HCT116 (cell line): ENCODE measurements at places on chromosomes 3 and 15. TPM values are rescaled to one million over a fixed set of nuclear protein-coding genes. Genes with fewer than 3 reads are reported as not detected.

The NLGN1 gene
- not detected for total RNA-seq

The LEKR1 gene
- 2.1 TPM for total RNA-seq

The PLSCR5 gene
- not detected for total RNA-seq

The RETNLB gene
- total RNA-seq, result not detected

The ZCWPW2 gene
- total RNA-seq, result 1.1 TPM

The TNNC1 gene
- 2.2 TPM for total RNA-seq

The PLA2G4D gene
- total RNA-seq, result 0.34 TPM

The CCDC51 gene
- 29.3 TPM for total RNA-seq

The IGSF11 gene
- total RNA-seq, result not detected

The FEZF2 gene
- total RNA-seq, result not detected

The PRC1 gene
- 186 TPM for total RNA-seq

The SCG3 gene
- total RNA-seq, result not detected

The TF gene
- 10.4 TPM for total RNA-seq

The TRH gene
- total RNA-seq, result not detected

The GOLGA6A gene
- 0.39 TPM for total RNA-seq

The P2RY14 gene
- total RNA-seq, result not detected

The KNG1 gene
- 0.25 TPM for total RNA-seq

The CSPG4 gene
- total RNA-seq, result 18.1 TPM

The RARB gene
- not detected for total RNA-seq

The FBXW12 gene
- not detected for total RNA-seq

The LYZL4 gene
- not detected for total RNA-seq

The FOXB1 gene
- total RNA-seq, result not detected

The ZNF502 gene
- total RNA-seq, result 1.5 TPM

The CLDN18 gene
- total RNA-seq, result 0.17 TPM

The EFCAB12 gene
- total RNA-seq, result 0.42 TPM

The GPR62 gene
- not detected for total RNA-seq

The CHRNA7 gene
- 6.8 TPM for total RNA-seq

The CPN2 gene
- total RNA-seq, result not detected

The MAGI1 gene
- total RNA-seq, result 38.6 TPM

The SCG5 gene
- total RNA-seq, result 1.7 TPM

The ANKRD34C gene
- total RNA-seq, result not detected

The MKRN3 gene
- total RNA-seq, result 10.1 TPM

The CASR gene
- not detected for total RNA-seq

The FNDC3B gene
- 45.7 TPM for total RNA-seq

The VEPH1 gene
- total RNA-seq, result 4.9 TPM
